ENCODE measurements at places on chromosomes 1 and 21.

DNA sequence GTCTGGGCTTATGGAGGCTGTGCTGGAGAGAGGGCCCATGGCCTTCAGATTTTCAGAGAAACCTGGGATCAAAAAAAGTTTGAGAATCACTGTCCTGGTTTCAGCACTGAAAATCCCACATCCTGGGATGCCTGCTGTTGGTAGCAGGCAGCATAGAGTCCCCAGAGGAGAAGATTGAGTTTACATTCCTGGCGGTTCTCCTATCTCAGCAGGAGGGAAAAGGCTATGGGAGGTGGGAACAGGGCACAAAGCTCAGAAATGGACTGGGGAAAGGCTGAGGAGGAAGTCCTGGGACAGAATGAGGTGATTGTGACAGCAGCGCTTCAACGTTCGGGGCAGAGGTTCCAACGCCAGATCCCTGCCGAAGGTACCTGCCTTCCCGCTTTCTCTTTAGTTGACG, 103.4 kb downstream of the ETS2 start:
- no peak for DNase-seq

DNA sequence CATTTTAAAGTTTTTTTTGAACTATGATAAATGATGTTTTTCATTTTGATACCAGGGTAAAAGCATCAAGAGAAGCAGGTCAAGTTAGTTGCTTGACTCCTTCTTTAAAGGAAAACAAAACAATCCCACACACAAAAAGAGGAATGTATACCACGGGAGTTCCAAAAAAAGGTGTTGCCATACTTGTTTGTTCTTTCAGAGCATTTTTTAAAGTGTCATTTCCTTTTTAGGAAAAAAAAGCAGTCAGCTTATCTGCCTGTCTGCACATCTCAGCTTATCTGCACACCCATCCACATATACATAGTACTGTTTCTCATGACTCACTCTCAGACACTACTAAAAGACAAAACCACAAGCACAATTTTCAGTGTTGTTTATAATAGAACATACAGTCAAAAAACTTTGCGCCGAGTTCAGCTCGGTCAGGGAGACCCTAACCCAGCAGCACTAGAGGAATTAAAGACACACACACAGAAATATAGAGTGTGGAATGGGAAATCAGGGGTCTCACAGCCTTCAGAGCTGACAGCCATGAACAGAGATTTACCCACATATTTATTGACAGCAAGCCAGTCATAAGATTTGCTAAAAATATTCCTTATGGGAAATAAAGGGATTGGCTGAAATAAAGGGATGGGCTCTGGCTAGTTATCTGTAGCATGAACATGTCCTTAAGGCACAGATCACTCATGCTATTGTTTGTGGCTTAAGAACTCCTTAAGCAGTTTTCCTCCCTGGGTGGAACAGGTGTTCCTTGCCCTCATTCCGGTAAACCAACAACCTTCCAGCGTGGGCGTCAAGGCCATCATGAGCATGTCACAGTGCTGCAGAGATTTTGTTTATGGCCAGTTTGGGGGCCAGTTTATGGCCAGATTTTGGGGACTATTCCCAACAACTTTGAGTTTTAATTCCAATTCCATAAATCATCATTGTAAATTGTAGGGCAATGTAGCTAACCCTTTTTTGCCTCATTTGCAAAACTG, 11.4 kb upstream of the MNDA start:
- DNase-seq: no peak

GRCh38 chr1:108190001-108190634, 10.0 kb downstream of the SLC25A24 start:
- no peak for DNase-seq

- peak; percentile 35 for DNase-seq
Observed at GRCh38 chr1:203270448-203270847, 34.9 kb upstream of the BTG2 start.

GRCh38 chr21:45502006-45502345, 40.3 kb downstream of the SLC19A1 start:
- DNase-seq: no peak

DNA sequence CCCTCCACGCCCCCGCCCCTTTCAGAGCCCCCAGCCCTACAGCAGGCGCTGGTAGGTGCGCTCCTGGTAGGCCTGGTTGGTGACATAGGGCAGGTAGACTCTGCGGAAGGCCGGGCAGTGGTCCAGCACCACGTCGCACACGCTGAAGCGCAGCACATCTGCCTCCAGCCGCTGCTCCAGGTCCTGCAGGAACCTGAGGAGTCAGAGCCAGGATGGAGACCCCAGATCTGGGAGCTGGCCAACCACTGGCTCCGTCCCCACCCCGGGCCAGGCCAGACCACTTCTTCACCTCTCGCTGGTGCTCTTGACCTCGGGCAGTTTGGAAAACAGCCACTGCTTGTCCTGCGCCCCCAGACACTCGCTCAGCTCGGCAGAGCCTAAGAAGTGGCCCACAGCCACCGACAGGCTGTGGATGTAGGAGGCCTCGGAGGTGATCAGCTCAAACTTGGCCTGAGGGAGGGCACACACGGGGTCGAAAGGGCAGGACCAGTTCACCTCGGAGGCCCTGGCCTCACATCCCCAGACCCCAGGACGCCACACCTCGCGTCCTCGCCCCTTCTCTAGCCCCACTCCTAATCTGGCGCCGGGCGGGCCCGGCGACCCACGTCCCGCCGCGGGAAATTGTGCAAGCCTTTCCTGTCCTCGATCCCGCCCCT, 6.4 kb downstream of the ARHGEF19 start:
- DNase-seq: no peak

GRCh38 chr1:109618661-109619575, 498 bp downstream of the GNAT2 start:
- DNase-seq: peak; percentile 14

GRCh38 chr1:91757763-91758460, 128.0 kb downstream of the TGFBR3 start:
- DNase-seq: no peak

- DNase-seq: no peak
Observed at GRCh38 chr1:58585581-58586151, 8.6 kb upstream of the TACSTD2 start.
